ENCODE measurements at places on chromosomes 3 and 15.

DNA sequence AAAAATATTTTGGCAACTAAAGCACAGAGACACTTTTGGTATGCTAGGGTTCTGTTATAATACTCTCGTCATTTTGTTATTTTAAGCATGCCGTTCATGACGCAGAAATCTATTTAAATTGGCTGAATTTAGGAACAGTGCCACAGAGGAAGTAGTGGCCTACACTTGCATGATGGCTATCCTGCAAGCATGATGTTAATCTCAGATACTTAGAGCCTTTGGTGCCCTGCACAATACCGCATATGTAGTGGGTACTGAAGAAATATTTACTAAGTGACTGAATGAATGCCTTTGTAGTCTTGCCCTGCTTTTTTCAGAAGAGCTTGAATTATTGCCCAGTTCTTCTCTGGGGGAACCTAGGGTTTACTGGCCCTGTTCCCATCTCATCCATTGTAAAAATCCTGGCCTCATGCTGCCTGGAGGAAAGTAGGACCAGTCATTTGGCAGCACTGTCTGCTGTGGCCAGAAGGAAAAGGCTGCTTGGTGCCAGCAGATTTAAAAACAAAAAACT lies 79.0 kb downstream of the SERPINI1 start:
- peak; percentile 5 for DNase-seq

- no peak for DNase-seq
These were observed 670.2 kb upstream of the ALCAM start for GRCh38 chr3:104696470-104696869.

GRCh38 chr15:33398555-33398954 lies 87.8 kb downstream of the RYR3 start:
- DNase-seq, result no peak

- DNase-seq, result no peak
These were observed 318.3 kb downstream of the TAFA4 start for GRCh38 chr3:68614087-68614486.

DNA sequence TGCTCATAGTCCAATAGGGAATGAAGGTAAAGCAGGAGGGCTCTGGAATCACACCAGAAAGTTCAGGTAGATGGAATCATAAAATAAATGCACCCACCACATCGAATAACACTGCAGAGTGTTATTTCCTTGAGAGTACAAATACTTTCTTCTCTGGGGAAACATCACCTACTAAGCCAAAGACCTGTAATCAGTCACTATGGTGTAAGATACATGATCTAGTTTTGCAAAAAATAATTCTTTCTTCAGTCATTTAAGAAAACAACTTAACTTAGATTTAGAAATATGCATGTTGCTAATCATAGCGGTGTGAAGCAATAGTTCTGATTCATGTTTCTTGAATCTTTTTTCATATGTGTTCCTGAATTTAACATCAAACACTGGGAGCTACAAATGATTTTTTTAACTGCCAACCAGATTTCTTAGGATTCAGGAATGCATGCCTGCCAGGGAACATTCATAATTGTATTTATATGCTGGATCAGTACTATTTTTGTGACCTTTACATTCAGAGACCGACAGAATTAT lies 40.2 kb upstream of the MEIS2 start:
- DNase-seq, result no peak

GRCh38 chr3:136631424-136631823 lies 120.8 kb downstream of the STAG1 start:
- no peak for DNase-seq
